D341Med (cell line): ENCODE measurements at places on chromosomes 4 and X.
A peak's percentile ranks its signal among the peaks of the same experiment; 100 is the strongest.

- DNase-seq: no peak
These were observed 7.6 kb downstream of the SLC25A43 start for GRCh38 chrX:119406776-119407175.

DNA sequence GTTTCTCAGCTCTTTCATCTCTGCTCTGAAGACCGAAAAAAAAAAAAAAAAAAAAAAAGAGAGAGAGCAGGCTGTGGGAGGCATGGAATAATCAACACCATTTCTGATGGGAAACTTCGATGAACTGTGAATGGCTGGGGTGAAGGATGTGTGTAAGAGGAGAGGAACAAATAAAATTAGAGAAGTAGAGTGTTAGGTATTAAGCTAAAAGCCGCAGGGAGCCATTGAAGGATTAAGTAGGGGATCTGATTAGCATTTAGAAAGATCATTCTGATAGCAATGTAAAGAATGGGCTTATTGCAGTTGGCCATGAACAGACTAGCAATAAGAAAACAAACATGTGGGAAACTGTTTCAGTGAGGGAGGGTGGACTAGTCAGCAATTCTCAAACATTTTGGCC lies 33.6 kb upstream of the JADE1 start:
- peak; percentile 32 for DNase-seq

GRCh38 chrX:130952266-130953043 lies 49.4 kb upstream of the ENOX2 start:
- DNase-seq: no peak

DNA sequence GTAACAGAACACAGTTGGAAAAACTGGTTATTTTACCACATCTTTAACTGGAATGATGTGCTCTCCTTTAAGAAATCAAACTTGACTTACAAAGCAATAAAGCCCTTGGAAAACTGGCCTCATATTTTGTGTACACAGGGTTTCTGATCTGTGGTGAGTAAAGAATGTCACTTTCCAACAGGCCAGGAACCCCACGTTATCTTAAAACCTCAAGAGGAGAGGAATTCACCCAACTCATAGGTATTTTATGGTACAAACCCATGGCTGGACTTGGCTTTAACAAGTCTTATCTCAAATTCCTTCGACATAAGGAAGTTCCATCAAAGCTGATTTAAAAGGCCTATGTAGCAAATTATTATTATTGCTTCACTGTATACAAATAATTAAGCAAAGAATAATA lies 1735.1 kb downstream of the PCDH7 start:
- no peak for DNase-seq

DNA sequence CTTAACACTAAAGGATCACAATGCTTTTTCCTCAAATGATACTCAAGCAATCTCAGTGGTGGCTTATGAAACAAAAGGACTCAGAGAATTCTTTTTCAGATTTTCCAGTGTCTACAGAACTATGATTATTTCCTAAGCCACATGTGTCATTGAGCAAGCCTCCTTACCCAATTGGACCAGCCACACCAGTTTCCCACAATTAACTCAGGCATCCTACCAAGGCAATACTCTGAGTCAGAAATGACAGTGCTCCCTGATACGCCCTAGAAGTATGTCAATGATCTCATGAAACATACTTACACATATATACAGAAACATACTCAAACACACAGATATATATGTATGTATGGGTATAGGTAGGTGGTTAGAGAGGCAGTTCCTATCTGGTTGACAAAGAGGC lies 4.8 kb downstream of the ADAMTS3 start:
- no peak for DNase-seq

GRCh38 chr4:26936284-26937065 lies 75.8 kb downstream of the STIM2 start:
- DNase-seq: no peak

DNA sequence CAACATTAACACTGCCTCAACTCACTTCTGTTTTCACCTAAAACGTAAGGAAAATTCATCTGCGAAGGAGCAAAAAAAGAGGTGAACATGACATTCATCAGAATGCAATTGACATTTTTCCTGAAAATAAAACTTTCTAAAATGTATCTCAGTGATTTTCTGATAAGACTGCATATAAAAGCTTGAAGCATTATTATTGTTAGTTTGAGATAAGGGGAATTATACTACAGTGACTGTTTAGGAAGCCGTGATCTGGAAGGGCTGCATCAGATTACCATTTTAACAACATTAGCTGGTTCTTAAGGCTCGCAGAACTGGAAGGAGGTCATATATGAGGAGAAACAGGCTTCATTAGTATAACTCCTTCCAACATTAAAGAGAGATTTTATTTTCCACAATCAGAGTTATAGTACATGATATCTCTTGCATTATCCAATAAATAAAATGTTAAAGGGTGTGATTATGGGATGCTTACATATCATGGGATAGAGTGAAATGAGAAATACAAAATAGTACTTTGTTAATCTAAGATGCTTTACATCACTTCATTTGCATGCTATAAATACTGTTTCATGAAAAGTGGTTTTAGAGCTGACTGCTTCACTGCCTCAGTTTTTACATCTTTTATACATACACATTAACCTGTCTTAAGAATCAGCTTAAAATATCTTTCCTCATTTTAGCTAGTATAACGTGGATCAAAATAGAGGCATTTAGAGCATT lies 1820.1 kb upstream of the TENM3 start:
- no peak for DNase-seq

- DNase-seq: no peak
These were observed 7.5 kb downstream of the CLDN2 start for GRCh38 chrX:106927700-106928099.

GRCh38 chrX:74923942-74924448 lies 1.3 kb downstream of the NEXMIF start:
- no peak for DNase-seq

- no peak for DNase-seq
These were observed 504.6 kb downstream of the PRR32 start for GRCh38 chrX:127324128-127324527.

DNA sequence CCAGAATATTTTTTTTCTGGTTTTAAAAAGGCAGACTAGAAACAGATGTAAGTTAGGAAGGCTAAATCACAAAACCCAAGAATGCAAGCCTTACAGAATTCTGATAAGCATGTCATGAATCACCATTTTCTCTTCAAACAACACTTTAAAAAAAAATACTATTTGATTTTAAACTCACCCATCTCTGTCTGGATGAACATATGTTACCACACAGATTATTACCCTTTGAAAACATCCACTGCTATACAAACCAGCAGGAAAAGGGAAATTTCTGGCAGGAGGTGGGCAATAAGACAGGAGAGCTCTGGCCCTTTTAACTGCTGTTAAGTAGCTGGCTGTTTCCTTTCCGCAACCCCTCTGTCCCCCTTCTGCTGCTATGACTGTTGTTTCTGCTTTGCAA lies 317.7 kb upstream of the NOCT start:
- DNase-seq: no peak

- peak; percentile 12 for DNase-seq
These were observed 63.4 kb downstream of the NUDT10 start for GRCh38 chrX:51395810-51396728.

DNA sequence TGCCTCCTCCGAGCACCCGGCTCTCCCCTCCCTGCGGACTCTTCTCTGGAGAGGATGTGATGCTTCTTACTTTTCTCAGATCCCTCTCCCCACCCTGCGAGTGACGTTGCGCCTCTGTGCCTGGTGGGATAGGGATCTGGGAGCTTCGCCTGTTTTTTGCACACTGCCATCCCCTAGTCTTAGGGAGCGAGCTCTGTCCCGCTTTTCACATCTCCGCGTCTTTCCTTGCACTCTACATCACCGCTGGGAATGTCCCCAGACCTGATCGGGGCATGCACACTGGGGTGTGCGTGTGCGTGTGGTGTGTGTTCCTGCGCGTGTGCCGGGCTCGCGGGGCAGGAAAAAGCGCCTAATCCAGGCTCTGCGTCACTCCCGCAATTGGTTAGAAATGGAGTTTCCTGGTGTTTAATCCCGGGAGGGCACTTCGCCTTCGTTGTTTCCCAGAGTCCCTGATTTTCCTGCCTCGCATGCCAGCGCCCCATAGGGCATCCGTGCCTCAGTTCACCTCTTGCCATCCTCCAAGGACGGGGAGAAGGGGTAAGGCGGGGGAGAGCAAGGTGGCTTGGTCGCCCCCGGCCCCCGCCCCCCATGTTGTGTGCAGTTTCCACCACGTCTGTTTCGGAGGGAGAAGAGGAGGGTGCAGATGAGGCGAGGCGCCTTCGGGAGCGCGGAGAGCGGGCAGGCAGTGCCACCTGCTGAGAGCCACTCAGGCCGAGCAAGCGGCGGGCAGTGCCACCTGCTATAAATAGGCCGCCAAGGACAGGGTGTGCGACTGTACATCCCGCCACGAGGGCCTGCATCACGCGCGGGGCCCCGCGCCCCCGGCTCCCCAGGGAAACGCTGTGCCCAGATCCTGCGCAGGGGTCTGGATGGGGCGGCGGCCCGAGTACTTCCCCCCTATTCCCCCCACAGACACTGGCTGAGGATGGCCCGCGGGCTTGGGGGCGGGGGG lies 759 bp upstream of the TBC1D1 start:
- peak; percentile 45 for DNase-seq

DNA sequence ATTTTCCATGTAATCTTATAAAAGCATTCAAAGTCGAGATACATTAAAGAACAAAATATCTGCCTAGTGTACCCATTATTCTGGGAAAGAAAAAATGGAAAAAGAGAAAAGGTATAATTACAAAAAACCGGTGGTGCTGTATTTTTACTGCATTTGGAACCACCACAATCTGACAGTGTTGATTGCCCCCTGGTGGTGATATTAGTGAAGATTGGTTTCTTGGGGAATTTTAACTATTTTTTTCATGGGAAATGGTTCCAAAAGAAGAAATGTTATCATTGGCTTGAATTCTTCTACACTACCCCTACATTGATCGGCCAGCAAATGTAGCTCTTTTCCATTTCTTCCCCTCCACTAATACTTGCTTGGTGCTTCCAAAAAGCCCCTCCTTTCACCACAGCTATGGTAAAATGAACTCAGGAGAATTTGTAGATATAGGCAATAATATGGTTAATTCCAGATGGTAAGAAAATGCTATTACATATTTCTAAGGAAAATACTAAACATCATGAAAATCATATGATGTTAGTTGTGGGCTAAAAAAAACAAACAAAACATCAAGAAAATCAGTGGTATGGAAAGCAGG lies 50.0 kb downstream of the COX18 start:
- DNase-seq: peak; percentile 42
